ENCODE measurements at places on chromosomes 1 and 21.

DNA sequence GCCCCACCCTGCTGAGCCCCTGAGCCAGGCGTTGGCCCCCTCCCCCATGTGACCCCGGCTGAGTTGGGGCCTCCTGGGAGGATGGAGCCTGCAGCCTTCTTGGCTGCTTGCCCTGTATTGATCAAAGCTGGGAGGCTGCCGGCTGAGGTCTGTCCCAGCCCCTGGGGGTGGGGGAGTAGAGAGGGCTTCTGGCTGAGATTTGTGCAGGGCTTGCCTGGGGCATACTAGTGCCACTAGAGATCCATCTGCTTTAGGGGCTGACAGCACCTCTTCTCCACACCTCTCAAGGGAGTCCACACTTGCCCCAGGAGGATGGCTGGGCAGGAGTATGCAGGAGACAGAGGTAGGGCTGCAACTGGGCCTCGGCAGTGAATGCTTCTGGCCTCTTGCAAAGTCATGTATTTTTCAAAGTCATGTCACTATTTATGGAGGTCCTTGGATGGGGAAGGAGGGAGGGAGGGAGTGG lies 53.6 kb upstream of the SSBP3 start:
- DNase-seq: no peak

- DNase-seq: no peak
Observed at GRCh38 chr1:151540982-151541377, 871 bp downstream of the TUFT1 start.

DNA sequence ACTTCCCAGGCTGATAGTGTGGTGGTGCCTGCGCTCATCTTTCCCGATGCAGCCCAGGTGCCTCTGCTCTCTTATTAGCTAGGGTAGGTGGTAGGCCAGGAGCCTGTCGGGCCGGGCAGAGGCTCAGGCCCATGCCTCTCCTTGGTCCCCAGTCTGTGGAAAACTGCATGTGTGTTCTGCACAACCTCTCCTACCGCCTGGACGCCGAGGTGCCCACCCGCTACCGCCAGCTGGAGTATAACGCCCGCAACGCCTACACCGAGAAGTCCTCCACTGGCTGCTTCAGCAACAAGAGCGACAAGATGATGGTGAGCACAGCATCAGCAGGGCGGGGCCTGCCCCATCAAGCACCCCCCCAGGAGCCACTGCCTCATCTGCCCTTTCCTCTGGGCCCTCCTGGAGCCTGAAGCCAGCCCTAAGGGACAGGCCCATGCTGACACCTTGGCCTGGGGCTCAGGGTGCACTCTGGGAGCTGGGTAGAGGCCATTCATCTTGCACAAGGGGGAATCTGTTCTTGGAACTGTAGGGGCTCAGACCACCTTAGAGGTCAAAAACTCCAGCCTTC lies 38.6 kb downstream of the PKP1 start:
- no peak for DNase-seq

- no peak for DNase-seq
Observed at GRCh38 chr1:47686731-47687630, 249.1 kb downstream of the FOXD2 start.

- no peak for DNase-seq
Observed at GRCh38 chr1:34286511-34286910, 109.8 kb downstream of the C1orf94 start.
